ENCODE measurements at places on chromosomes 3 and 15. TPM values are rescaled to one million over a fixed set of nuclear protein-coding genes. Genes with fewer than 3 reads are reported as not detected.

DNA sequence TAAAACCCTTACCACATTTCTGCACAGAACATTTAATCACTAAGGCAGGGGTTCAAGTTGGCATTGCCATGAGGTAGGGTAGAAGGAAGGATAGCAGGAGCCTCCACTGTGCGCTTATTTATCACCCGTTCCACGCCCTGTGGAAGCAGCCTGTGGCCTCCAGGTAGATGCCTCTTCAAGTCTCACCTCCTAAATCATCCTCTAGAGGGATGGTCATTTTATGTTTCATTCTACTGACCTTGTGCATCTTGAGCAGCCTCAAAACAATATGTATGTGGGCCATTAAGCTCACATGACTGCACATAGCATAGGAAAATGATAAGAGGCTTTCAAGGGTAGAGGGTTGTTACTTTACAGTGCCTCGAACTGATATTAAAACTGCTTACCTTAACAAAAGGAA is 546.2 kb downstream of the GRM7 start:
- no peak for DNase-seq

DNA sequence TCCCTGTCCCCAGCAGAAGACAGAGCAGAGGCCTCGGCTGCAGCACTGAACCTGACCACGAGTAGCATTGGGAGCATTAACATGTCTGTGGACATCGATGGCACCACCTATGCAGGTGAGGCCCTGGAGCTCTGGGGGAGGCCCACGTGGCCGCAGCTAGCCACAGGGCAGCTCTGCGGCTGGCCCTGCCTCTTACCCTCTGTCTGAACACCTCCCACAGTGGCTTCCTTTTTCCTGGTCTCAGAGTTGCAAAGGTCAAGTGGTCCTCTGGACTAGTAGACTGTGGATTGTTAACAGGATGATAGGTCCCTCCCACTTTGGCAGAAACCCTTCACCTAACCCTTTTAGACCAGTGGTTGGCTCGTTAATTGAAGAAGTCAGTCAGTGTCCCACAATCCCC is 22.5 kb upstream of the CLK3 start:
- no peak for DNase-seq

The KLHDC8B gene
- total RNA-seq = 27.5 TPM

DNA sequence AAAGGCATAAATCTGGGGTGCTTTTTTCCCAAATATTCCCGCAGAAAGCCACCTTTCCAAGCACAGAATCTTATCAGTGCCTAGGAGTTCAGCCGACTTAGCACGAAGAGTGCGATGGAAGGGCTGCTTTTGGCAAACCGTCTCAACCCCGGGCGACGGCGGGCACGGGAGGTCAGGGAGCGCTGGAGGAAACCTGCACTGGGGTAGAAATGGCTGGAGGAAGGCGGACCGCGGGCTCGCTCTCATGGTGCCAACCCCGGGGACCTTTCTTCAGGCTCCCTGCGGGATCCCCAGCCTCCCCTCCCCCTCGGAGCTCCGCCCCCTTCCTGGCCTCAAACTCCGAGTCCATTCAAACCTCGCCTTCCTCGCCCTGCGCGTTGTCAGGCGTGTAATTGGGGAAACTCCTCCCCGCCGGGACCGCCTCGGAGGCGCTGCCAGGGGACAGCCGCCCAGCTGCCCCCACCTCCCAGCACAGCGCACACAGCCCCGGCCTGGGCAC is at the start of gene GABRG3:
Gene GABRG3, plus strand, starts transcription at position 470 of the 499 bp plus-strand sequence.
- DNase-seq = no peak

The TGM5 gene
- under 0.01 TPM for total RNA-seq

DNA sequence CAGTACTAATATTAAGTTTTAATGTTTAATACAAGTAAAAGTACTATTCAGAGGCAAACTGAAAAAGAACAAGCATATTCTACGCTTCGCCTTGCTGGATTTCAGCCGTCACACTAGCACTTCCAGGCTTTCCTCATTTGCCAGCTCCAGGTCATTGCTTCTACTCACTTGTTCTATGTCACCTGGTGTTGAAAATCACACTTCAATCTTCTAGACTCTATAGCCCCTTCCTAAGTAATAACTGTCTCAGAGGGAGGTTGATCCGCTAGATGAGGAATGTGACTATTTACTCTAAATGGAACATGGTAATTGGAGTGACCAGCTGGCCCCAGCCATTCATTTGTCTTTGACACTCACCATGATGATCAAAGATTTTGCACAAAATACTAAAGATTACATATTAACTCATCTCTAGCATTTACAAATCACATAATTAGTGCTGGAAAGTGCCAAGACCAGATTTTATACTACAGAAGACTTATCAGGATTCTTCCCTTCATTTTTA is 92.0 kb downstream of the GAP43 start:
- DNase-seq = no peak

The COL6A5 gene
- 0.54 TPM for total RNA-seq

GRCh38 chr3:52436500-52437149 is 8.3 kb downstream of the SEMA3G start:
- no peak for DNase-seq

DNA sequence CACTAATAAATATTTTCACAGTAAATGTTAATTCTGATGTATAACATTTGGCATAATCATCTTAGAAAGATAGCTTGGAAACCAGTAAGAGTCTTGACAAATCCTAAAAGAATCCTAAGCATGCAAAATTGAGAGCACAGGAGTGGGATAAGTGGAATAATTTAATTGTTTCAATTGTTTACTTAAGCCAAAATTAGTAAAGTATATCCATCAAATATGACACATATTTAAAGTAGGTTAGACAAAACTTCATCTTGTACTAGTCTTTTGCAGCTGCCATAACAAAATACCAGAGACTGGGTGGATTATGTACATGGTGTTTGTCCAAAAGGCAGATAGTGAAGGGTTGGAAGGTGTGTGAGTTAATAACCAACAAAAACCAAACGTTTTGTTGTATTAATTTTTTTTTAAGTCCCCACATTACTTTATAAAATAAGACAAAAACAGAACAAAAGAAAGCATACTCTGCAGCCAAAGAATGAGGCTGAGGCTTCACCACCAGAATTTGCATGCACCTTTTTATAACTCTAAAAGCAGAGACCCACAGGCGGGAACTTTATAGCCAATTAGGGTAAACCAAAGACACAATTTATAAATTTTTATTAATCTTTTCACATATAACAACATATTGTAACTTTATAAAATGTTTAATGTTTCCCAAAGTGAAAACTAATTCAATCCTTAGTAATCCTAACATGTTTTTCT is 41.9 kb upstream of the CD200R1L start:
- no peak for DNase-seq

DNA sequence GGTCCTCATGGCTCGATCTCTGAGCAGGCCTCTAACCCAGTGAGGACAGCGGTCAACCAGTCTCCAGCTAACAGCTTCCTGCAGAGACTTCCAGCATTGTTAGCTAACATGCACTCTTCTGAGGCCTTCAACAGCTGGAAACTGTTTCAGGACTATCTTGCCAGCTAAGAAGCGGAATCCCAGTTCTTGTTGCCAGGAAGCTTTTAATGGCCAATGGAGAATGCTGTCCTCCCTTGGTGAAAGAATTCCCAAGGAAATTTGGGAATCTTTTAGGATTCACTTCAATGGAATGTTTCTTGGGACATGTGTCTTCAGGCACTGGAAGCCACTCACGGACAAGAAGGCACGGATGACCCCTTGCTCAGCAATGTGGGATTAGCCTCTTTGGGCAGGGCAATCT is 91.7 kb downstream of the CEMIP start:
- DNase-seq = no peak

The KCNAB1 gene
- total RNA-seq = not detected

DNA sequence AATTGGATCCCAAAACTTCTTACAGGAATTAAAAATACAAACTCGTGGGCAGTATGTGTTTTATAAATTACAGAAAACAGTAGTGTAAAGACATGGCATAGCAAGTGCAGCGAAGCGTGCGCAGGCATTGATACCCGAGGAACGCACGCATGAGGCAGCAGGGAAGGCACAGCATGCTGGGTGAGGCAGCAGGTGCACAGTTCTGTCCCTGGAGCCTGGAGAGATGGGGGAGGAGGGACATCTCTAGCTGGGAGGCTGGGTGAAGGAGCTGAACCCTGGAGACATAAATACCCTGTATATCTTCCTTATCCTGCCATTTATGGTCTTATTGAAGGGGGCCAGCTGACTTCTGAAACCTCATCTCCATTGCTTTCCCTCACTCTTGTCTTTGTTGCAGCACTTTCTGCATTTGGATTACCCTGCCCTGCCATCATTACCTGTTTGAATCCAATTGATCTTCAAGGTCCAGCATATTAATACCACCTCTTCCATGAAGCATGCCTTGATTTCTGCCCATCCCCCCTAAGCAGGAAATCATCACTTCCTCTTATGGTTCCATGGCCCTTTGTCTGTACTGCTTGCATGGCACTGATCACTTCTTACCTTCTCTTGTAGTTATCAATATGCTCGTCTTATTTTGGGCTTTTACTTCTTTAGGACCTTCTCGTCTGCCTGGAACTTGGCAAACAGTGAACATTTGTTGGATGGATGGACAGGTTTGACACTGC is 20.5 kb downstream of the LPP start:
- DNase-seq = no peak

GRCh38 chr3:137583256-137583655 is 180.9 kb upstream of the SOX14 start:
- DNase-seq = no peak

GRCh38 chr3:163929069-163929652 is 1149.1 kb downstream of the SI start:
- DNase-seq = no peak

The LAMB2 gene
- total RNA-seq = 78.9 TPM

The ERICH6 gene
- not detected for total RNA-seq

DNA sequence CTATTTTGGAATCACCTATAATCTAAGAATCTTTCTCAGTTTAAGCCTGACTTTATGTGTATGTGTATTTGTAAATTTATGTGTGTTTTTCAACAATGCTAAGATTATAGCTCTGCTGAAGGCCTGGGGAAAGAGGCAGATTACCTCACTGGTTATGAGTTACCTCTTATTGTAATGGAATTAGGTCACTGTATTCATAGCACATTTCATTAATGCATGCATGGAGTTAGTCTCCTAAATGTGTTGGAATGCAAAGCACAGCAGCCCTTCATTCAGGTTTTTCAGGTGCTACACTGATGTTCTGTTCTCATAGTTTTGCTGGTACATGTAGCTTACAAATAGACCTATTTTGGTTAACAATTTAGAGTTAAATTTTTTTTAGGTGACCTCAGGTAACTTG is 9.5 kb downstream of the GPR87 start:
- no peak for DNase-seq

The TPRG1 gene
- under 0.01 TPM for total RNA-seq

The MLF1 gene
- 2.4 TPM for total RNA-seq

GRCh38 chr15:95845862-95846515 is 484.5 kb upstream of the NR2F2 start:
- no peak for DNase-seq

DNA sequence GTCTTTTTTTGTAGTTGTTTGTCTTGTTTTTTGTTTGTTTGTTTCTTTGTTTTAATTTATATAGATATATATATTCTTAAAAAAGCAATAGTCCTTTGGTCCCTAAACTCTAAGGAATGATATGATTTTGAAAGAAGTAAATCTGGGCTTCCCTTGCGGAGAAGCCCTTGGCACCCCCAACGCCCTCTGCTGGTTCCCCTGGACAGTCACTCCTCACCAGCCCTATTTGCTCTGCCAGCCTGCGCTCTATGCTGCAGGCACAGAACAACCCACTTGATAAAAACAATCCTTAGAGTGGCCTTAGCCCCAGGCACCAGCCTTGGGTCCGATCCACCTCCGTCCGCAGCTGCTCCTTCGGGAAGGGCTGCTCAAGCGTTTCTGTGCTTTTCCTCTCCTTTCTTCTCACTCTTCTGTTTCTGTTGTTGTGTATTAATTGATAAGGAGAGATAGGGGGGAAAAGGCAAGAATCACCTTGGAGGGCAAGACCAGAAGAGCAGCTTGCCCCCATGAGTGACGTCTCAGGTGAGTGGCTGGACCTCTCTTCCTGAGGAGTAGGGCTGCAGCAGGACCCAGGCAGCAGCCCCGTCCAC is 13.7 kb upstream of the PARP6 start:
- DNase-seq = peak; percentile 45

The PAQR9 gene
- total RNA-seq = not detected

Measured in hematopoietic multipotent progenitor cell (in vitro differentiated cells).